ENCODE measurements at places on chromosomes 7 and 10.

- no peak for DNase-seq
Observed at GRCh38 chr10:75293446-75293820, 57.7 kb upstream of the COMTD1 start.

GRCh38 chr10:31253237-31253636 is 65.8 kb upstream of the ZEB1 start:
- DNase-seq: no peak

- no peak for DNase-seq
Observed at GRCh38 chr7:4996696-4997222, 37.8 kb upstream of the MMD2 start.

DNA sequence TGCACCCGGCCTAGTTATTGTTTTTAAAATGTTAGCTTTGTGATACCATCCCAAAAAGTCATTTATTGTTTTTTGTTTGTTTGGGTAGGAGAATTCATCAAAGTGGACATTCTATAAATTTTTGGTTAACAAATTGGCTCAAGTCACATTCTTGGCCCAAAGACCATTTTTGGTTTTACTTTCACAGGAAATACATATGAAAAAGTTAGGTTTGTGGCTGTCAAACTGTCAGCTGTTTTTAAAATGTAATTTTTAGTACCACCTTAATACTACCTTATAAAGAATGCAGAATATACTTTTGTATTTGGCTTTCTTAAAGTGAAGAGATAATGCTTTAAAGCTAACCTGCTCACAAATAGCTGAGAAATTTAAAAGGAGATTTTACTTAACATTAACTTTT is 25.1 kb downstream of the TMEM168 start:
- DNase-seq: no peak

DNA sequence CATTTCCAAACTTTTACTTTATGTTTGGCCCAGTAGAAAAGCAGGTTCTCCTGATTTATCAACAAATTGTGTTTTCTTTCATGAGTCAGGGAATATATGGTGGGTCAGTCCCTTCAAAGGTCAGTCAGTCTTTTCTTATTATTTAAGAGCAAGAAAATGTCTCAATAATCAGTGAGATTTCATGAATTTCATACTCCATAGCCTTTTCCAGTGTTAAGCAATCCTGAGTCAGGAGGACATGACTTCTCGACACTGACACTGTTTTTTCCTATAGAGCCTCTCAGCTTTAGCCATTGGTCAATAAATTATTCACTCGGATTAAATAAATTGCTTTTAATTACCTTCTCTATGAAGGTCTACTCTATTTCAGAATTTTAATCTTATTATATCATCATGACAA is 334.5 kb downstream of the SORCS1 start:
- no peak for DNase-seq

GRCh38 chr10:91378061-91378460 is 32.1 kb upstream of the HECTD2 start:
- DNase-seq: no peak

DNA sequence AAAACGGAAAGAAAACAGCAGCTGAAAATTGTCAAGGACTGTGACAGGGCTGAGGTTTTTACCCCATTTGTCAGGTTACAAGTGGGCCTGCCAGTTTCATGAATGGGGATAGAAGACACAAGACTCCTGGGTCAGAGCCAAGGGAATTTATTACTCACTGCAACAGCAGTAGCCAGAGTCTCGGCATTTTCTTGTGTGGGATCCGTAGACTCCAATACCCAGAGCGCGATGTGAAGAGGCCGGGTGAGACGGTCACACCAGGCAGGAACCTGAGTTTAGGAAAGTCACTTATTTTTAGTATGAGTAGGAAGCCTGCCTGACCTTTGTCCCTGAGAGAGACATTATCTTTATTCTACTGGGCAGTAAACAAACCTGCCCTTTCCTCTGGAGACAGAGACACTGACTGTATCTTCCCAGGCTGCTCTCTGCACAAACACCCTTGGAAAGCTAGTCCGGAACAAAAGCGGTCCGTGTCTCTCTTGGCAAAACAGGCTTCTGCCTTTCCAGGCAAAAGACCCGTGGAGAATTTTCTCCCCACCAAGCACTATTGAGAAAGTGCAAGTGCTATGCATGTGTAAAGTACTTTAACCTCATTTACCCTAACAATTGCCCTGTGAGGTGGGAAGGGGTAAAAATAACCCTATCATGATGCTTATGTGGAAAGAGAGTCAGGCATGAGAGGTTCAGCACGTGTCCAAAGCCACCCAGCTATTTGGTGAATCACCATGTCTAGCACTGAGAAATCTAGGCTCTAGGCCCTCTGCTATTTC is 58.4 kb downstream of the JCAD start:
- no peak for DNase-seq

DNA sequence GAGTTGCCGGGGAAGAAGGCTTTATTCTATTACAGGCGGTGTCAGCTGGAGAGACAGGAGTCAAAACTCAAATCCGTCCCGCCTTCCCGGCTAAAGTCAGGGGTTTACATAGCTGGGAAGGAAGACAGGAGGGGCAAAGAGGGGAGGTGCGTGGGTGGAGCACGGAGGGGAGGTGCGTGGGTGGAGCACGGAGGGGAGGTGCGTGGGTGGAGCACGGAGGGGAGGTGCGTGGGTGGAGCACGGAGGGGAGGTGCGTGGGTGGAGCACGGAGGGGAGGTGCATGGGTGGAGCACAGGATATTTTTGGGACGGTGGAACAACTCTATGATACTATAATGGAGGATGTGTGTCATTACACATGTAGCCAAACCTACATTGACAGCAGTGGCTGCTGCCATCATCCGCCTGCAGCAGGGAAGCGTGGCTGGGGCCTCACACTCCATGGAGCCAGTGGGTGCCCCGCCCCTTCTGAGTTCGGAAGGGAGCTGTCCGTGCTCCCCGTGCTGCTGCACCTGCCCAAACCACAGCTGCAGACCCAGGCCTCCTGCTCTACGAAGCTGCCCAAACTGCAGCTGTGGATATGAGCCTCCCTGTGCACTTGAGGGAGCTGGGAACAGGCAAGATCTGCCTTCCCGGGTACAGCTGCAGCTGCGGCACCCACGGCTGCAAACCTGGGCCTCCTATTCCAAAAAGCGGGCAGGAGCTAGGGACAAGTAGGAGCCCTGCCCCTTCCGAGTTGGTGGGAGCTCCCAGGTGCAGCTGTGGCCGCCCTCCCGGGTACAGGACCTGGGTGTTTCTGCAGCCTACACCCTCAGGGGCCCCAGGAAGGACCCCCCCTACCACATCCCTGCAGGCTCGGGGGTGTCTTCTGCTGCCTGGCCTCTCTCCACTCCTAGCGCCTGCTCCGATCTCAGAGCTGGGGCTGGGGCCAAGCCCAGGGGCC is 119.4 kb downstream of the DYNC2I1 start:
- DNase-seq: no peak

GRCh38 chr10:117419921-117420320 is 44.7 kb upstream of the PDZD8 start:
- DNase-seq: no peak

DNA sequence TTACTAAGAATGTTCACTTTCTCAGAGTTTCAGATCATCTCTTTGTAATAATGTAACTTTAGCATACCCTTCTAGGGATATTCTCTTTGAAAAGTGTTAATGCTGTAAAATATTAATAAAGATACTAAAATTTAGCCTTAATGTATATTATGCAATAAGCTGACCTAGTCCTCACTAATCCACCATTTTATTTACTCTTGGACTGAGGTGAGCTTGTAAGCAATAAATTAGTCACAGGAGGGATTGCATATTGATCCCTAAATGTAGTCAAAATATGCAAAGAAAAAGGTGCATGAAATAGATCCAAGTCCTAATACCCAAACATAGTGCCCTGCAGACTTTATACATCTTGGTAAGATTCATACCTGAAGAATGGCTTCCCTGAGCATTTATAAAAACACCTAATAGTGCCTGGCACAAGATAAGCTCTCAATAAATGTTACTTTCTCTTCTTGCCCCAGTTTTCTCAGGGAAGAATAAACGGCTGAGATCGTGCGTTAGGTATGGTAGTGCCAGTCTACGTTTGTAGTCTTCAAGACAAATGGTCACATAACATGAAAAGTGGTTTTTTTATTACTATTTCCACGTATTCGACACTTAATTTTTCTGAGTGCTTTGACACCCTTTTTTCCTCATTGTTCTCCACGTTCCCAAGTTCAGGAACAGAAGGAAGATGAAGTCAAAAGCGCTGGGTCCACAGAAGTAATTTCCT is 14.3 kb downstream of the INSIG1 start:
- no peak for DNase-seq

GRCh38 chr7:44461387-44461786 is 29.1 kb downstream of the NUDCD3 start:
- DNase-seq: no peak

- DNase-seq: no peak
Observed at GRCh38 chr7:130490311-130490791, 1.5 kb upstream of the MEST start.

DNA sequence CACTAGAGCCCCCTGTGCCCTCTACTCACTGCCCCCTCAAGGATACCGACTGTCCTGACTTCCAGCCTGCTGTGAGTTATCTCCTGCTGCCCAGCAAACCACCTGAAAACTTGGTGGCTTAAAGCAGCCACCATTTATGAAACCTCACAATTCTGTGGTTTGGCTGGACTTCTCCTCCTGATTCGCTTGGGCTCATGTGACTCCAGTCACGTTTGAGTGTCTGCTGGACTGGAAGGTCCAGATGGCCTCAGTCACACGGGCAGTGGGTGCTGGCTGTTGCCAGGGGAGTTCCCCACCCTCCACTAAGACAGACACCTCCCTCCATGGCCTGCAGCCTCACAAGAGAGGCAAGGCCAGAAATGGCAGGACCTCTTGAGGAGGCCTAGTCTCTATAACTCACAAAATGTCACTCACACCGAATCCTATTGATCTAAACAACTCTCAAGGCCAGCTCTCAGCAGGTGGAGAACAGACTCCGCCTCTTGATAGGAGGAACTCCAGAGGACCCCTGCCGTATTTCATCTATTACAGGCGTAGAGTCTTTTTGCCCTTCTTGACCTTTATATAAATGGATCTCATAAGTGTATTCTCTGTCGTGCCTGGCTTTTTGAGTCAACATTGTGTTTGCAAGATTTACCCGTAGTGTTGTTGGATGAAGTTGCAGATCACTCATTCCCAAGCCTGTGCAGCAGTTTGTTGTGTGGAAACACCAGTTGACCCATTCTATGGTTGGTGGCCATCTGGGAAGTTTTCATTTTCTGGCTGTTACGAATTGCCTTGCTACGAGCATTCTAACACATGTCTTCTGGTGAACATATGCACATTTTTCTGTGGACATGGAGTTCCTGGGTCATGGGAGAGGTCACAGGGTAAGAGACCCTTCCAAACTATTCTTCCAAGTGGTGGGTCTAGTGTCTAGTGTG is 48.3 kb downstream of the ZMIZ1 start:
- DNase-seq: no peak

DNA sequence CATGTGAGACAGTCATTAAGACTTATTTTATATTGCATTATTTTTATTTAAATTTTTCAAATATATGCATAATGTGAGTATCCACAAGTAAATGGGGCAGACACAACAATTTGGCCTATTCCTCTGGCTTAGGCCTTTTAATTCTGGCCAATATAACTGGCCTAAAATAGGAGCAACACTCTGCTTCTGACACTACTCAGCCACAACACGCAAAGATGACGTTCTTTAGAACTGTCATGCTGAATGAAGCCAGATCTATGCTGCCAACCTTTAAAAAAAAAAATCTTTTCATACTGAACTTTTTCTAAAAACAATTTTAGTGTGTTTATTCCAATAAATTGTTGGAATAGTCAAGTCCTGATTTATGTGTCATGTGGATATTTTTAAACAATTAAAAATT is 355.0 kb upstream of the BMPER start:
- no peak for DNase-seq

- no peak for DNase-seq
Observed at GRCh38 chr10:126397640-126398382, 9.5 kb upstream of the ADAM12 start.

DNA sequence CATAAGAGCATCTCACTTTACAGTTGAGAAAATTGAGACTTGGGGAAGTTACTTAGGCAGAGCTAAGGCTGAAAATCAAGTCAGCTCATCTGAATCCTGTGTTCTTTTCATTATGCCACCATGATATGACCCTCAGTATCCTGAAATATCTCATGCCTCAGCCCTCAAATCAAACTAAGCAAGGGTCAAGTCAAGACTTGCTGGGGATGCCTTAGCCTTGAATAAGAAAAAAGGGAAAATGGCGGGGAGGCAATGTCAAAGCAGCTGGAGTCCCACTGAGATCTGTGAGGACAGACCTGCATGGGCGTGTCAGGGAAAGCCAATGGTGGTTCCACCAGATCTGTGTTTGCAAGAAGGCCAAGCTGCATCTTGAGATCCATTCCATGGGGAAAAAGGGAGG is 91.0 kb upstream of the CACUL1 start:
- no peak for DNase-seq

DNA sequence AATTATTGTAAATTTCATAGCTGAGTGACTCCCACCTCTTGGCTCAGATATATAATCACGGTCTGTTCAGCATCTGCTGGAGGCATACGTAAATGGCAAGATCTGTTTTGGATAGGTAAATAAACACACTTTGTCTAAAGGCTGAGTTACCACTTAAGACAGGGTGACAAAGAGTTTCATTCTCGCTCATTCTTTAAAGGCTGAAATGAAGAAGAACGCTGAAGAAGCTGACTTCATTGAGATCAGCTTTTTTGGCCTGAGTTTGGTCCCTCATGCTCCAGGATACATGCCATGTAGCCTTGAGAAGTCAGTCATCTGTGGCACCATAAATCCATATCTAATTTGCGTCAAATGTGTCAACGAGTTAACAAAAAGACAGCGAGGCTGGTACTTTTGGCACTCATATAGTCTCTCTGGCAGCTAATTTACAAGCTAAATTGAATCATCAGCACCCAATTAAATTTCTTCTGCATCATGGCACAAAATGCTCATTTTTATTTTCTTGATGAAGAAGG is 309.9 kb downstream of the GPAM start:
- DNase-seq: no peak

DNA sequence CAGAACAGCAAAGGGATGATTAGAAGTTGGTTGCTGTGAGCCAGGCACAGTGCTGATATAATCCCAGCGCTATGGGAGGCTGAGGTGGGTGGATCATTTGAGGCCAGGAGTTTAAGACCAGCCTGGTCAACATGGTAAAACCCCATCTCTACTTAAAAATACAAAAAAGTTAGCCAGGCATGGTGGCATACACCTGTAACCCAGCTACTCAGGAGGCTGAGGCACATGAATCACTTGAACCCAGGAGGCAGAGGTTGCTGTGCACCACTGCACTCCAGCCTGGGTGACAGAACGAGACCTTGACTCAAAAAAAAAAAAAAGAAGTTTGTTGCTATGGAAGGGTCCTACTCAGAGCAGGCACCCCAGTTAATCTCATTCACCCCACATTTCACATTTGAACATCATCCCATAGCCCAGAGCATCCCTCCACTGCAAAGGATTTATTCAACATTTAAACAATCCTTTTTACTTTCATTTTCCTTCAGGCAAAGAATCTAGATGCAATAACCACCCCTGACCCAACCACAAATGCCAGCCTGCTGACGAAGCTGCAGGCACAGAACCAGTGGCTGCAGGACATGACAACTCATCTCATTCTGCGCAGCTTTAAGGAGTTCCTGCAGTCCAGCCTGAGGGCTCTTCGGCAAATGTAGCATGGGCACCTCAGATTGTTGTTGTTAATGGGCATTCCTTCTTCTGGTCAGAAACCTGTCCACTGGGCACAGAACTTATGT is 4.1 kb downstream of the IL6 start:
- no peak for DNase-seq
